Stimulated activated CD4-positive, alpha-beta T cell treated with anti-CD3 and anti-CD28 coated beads, Interleukin-1b, Interleukin-23, amount 100 ng/mL, for 1 hour (primary cell): ENCODE measurements at places on chromosomes 2 and 18.

- DNase-seq: no peak
Observed at GRCh38 chr2:239911641-239912071, 113.5 kb downstream of the NDUFA10 start.

GRCh38 chr2:148643421-148643820 is 1.1 kb upstream of the EPC2 start:
- DNase-seq: no peak

DNA sequence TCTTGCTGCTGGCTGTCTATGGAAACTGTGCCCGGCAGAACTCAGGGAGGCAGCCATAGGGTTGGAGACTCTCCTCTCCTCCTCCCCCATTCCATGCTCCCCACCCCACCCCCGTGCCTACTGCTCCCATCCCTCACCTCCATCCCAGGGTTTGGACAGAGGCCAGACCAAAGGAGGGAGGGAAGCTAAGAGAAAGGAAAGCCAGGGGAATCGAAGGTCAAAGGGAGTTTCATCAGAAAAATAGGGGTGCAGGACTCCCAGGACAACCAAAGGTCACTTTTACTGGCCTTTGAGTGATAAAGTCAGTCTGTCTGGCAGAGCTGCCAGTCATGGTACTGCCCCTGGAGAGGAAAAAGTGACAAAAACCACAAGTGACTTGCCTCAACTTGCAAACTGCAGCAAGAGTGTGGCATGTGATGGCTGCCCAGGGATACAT is 187.3 kb upstream of the CTAGE1 start:
- no peak for DNase-seq

GRCh38 chr2:127050803-127051115 is 56.2 kb downstream of the BIN1 start:
- no peak for DNase-seq

DNA sequence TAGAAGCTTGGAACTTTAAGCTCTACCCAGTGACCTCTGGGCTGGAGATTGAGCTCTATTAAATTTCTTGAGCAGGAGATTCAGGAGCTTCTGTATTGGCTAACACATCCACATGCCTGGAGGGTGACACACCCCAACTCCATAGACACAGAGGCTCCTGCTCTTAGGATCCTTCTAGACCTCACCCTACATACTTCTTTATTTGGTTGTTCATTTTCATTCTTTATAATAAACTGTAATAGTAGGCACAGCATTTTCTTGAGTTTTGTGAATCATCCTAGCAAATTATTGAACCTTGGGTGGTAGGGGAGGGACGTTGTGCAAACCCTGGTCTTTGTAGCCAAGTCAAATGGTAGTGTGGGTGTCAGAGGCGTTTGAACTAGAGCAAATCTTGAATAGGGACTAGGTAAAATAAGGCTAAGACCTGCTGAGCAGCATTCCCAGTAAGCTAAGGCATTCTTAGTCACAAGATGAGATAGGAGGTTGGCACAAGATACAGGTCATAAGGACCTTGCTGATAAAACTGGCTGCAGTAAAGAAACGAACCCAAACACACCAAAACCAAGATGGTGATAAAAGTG is 323.8 kb upstream of the GALNT5 start:
- no peak for DNase-seq

GRCh38 chr18:64115881-64116280 is 33.0 kb downstream of the LINC00305 start:
- no peak for DNase-seq

GRCh38 chr2:233241803-233242202 is 9.7 kb upstream of the ATG16L1 start:
- DNase-seq: no peak

GRCh38 chr2:40760071-40760666 is 308.3 kb upstream of the SLC8A1 start:
- no peak for DNase-seq

DNA sequence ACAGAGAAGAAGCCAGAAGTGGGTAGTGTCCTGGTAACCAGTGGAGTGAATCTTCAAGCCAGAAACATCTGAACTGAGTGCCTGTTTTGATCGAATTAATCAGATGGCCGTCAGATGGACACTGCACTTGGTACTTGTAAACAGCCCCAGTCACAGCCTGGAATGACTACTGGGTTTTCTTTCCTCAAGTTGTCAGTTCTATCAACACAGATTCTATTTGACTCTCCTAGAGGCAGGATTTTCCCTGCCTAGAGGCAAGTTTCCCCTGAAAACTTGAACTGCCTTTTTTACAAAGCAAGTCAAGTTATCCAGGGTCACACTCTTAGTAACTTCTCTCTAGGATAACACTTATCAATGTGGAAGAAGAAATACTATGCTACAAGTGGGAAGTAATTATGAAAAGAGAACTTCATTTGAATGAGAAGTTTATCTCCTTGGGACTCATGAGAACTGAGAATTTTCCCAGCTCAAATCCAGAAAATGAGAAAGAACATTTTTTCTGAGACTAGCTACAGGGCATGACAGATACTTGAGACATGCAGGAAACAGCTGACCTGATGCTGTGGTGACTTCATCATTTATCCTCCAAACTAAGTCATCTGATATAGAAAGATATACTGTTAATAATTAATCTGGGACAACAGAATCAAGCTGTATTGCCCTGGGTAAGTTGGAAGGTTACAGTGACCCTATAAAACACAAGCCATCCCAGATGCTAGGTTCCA is 36.0 kb downstream of the SULT1C2 start:
- DNase-seq: no peak

- DNase-seq: no peak
Observed at GRCh38 chr2:71735676-71736075, 282.3 kb downstream of the DYSF start.

DNA sequence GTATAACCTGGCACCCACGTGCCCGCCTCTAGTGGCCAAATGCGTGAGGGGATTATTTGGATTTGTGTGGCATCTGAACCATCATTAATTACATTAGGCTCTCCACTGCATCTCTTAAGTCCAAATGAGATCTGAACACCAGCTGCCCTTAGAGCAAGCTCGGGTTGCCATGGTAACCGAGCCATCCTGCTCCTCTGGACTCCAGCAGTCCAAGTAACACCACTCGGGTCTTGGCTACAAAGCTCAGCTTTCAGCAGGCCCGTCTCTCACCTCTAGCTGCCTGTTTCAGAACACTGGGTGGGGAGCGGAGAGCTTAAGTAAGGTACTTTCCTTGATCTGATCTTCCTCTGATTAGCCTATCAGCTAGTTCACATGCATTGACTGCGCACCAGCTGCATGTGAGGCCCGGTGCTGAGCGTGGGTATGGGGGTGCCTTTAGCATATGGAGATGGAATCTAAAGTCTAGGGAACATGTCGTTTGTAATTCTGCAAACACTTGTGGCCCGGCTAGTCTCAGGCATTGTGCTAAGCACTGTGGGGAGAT is 14.1 kb upstream of the CYS1 start:
- no peak for DNase-seq

- no peak for DNase-seq
Observed at GRCh38 chr2:202771741-202772460, 99.7 kb downstream of the ICA1L start.

DNA sequence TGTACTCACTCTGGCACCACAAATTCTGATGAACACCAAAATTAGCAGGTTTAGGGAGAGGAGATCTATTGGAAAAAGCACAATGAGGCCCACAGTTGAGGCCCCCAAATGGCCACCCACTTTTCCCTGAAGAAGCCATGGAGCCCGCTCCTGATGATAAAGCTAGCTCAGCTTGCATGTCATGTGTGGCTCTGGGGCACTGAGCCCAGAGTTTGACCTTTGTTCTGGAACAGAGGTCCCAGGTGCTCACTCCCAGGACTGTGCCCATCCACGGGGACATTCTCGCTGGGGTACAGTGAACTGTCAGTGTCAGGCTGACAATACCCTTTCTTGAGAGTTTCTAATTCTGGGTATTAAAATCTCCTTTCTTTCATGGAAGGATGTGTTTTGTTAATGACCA is 36.2 kb downstream of the XDH start:
- DNase-seq: no peak

DNA sequence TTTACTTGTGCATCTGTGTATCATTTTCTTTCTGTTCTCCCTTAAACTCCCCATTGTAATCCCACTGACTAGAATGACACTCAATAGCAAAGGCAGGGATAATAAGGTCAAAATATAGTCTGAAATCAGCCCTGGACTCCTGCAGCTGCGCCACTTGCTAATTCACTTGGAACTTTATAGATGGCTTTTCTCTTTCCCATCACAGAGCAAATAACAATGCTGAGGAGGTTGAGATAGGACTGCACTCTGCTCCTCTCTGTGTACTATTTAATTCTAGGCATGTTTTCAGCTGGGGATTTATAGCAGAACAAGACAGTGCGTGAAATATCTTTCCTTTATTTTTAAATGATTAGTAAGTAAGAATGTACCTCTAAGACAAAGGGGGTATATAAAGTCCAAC is 324.2 kb downstream of the LNPK start:
- DNase-seq: no peak
